NCI-H1694 (cell line): ENCODE measurements at places on chromosomes 13 and 19.
A peak's percentile ranks its signal among the peaks of the same experiment; 100 is the strongest.

- DNase-seq: no peak
Measured at GRCh38 chr13:94542917-94543316, 53.0 kb downstream of the TGDS start.

DNA sequence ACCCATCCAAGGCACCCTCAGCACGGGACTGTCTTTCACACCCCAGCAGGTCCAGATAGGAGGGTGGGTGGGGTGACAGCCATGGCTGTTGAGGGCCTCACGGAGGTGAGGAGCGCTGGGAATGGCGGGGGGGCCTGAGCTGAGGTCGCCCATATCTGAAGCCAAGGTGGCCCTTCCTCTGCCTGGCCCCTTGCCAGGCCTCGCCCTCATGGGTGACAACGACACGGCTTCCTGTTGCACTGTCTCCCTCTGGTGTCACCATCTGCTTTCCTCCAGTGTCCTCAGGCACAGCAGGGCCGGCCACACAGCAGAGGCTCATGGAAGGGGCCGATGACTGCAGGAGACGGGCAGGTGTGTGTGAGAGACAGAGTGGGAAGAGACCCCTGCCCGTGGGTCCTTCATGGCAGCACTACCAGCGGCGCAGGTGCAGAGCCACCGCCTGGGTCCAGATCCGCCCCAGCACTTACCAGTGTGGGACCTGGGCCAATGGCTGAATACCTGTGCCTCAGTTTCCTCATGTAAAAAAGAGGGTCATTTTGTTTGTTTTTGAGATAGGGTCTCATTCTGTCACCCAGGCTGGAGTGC, 8.1 kb upstream of the NKPD1 start:
- peak; percentile 12 for DNase-seq

DNA sequence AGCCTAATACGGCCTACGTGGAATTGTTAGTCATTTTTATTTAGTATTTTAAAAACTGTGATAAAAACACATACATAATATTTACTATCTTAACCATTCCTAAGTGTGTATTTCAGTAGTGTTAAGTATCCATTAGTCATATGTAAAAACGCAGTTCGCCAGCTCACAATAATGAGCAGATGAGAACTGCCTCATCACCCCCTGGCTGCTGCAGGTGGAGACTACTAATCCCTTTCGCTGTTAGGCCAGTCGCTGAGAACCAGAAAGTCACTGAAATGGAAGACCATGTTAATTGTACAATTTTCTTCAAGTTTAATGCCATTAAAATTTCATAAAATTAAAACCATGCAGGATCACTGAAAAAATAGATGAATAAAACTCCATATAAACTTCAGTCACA, 1.6 kb downstream of the ESD start:
- DNase-seq: no peak

DNA sequence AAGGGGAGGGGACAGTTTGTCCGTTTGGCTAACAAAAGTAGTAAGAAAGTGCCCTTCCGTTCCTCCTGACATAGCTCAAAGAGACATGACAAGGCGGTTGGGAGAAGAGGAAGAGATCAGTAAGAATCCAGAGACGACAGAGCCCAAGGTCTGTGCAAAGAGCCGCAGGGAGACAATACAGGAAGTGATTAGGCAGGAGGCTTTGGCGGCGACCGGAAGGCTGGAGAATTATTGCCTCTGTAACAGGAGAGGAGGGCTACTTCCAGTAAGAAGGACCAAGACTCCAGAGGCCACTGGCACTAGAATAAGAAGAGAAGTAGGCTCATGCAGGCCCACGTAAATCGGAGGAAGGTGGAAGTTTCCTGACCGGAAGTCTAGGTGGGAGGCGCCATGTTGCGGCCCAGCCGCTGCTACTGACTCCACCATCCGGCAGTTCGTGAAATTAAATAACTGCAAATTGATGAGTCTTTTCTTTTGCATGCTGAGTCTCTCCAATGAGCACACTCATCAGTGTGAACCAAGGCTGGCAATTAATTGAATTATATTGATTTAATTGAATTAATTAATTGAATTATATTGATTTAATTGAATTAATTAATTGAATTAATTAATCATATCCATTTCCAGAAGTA, 9.9 kb downstream of the RFX2 start:
- DNase-seq: no peak

- DNase-seq: peak; percentile 5
Measured at GRCh38 chr13:60654415-60654814, 257.4 kb downstream of the TDRD3 start.

DNA sequence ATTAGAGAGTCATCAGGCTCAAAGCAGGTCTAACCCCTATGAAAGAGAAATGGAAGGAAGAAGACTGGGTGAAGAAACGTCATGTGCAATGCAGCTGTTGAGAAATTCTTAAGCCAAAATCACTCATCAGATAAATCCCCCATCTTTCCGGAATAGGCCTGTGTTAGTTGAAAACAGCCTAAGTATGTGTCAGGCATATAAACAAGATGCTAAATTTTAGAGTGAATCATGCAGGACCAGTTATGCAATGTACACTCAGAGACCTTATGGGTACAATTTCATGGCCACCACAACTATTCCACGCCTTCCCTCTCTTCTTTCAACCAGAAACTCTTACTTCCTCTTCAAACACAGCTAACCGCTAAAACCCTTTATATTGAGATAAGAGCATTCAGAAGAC, 717.7 kb upstream of the ATXN8OS start:
- no peak for DNase-seq

GRCh38 chr13:23570099-23570920, at the start of gene TNFRSF19:
TNFRSF19 (plus strand) TSS chr13:23570412; CDS start chr13:23590184, 19,772 bp downstream.
- peak; percentile 40 for DNase-seq
